ENCODE measurements at places on chromosomes 11 and 22. TPM values are rescaled to one million over a fixed set of nuclear protein-coding genes. Genes with fewer than 3 reads are reported as not detected.

DNA sequence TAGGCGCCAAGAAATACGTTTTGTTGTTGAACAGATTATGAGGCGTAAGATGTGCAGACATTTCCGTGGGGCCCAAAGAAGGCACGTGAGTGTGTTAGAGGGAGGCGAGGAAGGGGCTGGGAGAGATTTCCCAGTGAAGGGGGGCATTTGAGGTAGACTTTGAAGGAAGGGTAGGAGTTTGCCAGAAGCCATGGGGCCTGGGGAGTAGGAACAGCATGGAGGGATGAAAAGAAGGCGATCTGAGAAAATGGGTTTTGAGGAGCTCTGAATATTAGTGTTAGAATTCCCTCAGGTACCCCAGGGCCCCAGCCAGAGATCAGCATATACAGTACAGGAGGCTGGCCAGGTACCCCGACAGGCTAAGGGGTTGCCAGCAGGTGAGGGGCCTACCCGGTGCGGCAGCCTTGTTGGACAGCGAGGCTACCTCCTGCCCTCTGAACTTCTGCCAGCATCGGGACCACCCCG, 414 bp upstream of the MIEF1 start:
- H3K36me3 ChIP-seq, result peaks cover 16% of the 10 kb centered on the region
- H3K4me1 ChIP-seq, result peaks cover 13% of the 10 kb centered on the region
- no peak overlapping the region for H3K27ac ChIP-seq
- DNase-seq, result no peak

MS4A3 gene
- total RNA-seq, result not detected

DNA sequence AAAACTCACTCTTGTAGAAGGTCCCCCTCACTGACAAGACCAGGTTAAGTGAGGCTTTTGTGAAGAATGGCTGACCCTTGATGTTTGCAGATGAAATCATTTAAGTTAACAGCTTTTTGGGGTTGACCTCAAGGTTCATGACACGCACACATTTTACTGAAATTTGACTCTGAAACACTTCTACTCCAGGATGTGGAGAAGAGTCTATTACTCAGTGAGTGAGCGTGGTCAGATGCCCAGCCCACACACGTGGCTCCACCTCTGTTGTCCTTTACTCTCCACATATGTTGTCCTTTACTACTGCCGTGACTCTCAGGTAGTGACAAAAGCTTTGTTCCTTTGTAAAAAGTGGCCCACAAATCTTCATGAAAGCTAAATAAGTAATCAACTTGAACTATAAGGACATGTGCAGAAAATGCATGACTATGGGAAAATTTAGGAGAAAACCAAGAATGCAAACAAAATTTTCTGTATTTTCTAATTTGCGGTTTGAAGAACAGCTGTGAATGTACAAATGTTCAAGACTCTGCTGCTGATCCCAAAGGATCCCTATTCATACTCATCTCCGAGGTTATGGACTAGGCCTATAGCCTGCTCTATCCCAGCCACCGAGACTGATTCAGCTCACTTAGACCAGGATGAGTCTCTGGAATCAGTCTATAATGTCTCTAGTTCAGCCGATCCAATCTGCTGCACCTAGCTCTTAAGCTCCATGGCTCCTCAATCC, 22.4 kb downstream of the XRRA1 start:
- H3K27ac ChIP-seq, result no peak overlapping the region
- H3K4me1 ChIP-seq, result no peaks in the 10 kb centered on the region
- H3K36me3 ChIP-seq, result no peaks in the 10 kb centered on the region
- H3K27me3 ChIP-seq, result no peaks in the 10 kb centered on the region
- DNase-seq, result no peak

- no peaks in the 10 kb centered on the region for H3K36me3 ChIP-seq
- no peak overlapping the region for H3K27ac ChIP-seq
- DNase-seq, result peak; percentile 81
- peaks cover 88% of the 10 kb centered on the region for H3K27me3 ChIP-seq
These were observed 897 bp downstream of the MAP6 start for GRCh38 chr11:75667831-75668450.

DNA sequence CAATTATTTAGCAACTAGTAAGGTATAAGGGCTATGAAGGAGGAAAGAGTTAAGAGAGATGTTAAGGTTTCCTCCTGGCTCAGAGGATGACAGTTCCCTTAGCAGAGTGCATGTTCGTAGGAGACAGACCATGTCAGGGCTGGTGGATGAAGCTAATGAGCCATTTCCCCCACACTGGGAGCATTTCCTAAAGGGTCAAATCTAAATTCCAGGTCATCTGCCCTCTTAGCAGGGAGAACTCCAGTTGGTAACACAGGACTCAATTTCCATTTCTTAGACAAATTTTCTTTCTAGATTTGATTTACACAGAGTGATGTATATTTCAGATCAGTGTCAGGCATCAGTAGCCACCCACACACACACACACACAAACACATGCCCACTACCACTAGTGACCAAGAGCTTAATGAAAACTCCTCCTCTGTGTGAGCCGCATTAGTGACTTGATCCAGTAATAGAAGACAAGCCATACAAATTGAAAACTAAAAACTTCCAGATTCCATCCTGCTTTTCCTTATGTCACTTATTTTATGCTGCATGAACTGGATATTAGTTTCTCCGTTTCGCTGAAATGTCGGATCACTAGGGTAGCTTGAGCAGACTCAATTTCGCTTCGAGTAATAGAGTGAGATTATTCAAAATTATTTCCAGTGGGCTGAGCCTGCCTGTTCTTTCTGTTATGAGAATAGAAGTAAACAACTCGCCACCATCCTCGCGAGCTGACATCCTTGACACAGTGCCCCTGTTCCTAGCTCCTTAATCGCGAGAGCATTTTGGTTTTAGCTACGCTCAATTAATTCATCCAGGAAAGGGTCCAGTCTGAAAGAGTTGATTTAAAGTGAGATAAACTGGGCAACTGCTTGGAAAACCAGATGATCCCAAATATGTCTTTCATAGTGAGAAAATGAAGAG, 582.6 kb downstream of the SOX6 start:
- no peaks in the 10 kb centered on the region for H3K36me3 ChIP-seq
- no peaks in the 10 kb centered on the region for H3K4me1 ChIP-seq
- no peak overlapping the region for H3K27ac ChIP-seq
- no peaks in the 10 kb centered on the region for H3K27me3 ChIP-seq
- H3K4me3 ChIP-seq, result no peak overlapping the region
- no peak for DNase-seq

NAALAD2 gene
- total RNA-seq, result 4.3 TPM

MAPK8IP1 gene
- total RNA-seq, result 34.1 TPM

GRCh38 chr11:24708616-24709015, 211.8 kb downstream of the LUZP2 start:
- peaks cover 12% of the 10 kb centered on the region for H3K4me1 ChIP-seq
- no peaks in the 10 kb centered on the region for H3K27me3 ChIP-seq
- no peak overlapping the region for H3K4me3 ChIP-seq
- H3K36me3 ChIP-seq, result no peaks in the 10 kb centered on the region
- DNase-seq, result no peak

ZBTB16 gene
- 0.19 TPM for total RNA-seq

GRCh38 chr22:43173976-43174720, 12.8 kb downstream of the TTLL12 start:
- no peak overlapping the region for H3K4me3 ChIP-seq
- H3K27ac ChIP-seq, result no peak overlapping the region
- no peaks in the 10 kb centered on the region for H3K4me1 ChIP-seq
- H3K36me3 ChIP-seq, result peaks cover 13% of the 10 kb centered on the region

TREH gene
- not detected for total RNA-seq

- H3K27me3 ChIP-seq, result no peaks in the 10 kb centered on the region
- H3K36me3 ChIP-seq, result no peaks in the 10 kb centered on the region
- H3K4me1 ChIP-seq, result no peaks in the 10 kb centered on the region
- no peak overlapping the region for H3K27ac ChIP-seq
These were observed 95.4 kb upstream of the GALNT18 start for GRCh38 chr11:11717064-11717725.

All from GM23338 (cell line).